ENCODE measurements at places on chromosomes 12 and 14. TPM values are rescaled to one million over a fixed set of nuclear protein-coding genes. Genes with fewer than 3 reads are reported as not detected.

RIMKLB gene
- 55.7 TPM for total RNA-seq

KIF26A gene
- total RNA-seq, result 5.9 TPM

DNA sequence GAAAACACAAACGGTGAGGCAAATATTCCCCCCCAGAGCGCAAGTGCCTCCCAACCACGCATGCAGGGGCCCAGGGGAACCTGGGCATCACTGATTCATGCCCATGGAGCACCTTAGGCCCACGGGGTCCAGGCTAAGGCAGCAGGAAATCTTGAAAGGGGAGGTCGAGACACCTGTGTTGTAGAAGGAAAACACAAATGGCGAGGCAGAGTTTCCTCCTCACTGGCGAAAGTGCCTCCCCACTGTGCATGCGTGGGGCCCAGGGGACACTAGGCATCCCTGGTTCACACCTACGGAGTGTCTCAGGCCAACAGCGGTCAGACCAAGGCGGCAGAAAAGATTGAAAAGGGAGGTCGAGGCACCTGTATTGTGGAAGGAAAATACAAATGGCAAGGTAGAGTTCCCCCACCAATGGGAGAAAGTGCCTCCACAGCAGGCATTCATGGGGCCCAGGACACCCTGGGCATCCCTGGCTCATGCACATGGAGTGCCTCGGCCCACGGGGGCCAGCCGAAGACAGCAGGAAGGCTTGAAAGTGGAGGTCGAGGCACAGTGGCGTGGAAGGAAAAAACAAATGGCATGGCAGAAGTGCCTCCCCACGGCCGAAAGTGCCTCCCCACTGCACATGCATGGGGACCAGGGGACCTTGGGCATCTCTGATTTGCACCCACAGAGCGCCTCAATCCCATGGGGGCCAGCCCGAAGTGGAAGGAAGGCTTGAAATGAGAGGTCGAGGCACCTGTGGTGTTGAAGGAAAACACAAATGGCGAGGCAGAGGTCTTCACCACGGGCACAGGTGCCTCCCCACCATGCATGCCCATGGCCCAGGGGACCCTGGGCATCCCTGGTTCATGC, 368.8 kb downstream of the ALG10 start:
- H3K4me1 ChIP-seq, result no peaks in the 10 kb centered on the region
- H3K27ac ChIP-seq, result no peak overlapping the region
- peaks cover 2% of the 10 kb centered on the region for H3K27me3 ChIP-seq
- H3K4me3 ChIP-seq, result no peak overlapping the region

DNA sequence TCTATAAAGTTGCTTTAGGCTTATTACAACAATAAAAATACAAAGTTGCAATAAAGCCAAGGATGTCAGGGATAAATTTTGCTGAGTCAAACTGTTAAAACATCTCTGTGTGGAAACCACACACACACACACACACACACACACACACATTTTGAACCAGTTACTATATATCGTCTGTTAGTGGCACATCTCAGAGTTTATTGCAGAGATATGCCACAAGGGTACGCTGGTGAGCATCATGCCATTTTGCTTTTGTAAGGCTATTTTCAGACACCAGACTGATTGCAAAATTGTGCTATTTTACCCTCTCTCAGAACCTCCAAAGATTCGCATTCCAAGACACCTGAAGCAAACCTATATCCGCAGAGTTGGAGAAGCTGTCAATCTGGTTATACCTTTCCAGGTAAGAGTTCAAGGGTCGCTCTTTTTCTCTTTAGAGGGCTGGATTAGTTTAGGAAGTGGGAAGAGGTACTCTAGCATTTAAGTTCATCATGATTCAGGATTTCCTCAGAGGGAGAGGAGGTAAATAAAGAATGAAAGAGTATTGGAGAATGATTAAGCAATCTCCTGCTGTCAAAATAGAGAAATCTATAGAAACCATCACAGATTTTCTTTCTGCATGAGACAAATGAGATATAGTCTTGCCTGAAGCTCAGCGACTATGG, 27.3 kb upstream of the CHPT1 start:
- H3K27me3 ChIP-seq, result peaks cover 3% of the 10 kb centered on the region
- no peak overlapping the region for H3K27ac ChIP-seq
- H3K4me1 ChIP-seq, result no peaks in the 10 kb centered on the region

GRCh38 chr12:93790472-93791152, 113.4 kb downstream of the CRADD start:
- DNase-seq, result no peak
- H3K4me1 ChIP-seq, result peaks cover 9% of the 10 kb centered on the region
- no peak overlapping the region for H3K4me3 ChIP-seq
- H3K27ac ChIP-seq, result no peak overlapping the region

DNA sequence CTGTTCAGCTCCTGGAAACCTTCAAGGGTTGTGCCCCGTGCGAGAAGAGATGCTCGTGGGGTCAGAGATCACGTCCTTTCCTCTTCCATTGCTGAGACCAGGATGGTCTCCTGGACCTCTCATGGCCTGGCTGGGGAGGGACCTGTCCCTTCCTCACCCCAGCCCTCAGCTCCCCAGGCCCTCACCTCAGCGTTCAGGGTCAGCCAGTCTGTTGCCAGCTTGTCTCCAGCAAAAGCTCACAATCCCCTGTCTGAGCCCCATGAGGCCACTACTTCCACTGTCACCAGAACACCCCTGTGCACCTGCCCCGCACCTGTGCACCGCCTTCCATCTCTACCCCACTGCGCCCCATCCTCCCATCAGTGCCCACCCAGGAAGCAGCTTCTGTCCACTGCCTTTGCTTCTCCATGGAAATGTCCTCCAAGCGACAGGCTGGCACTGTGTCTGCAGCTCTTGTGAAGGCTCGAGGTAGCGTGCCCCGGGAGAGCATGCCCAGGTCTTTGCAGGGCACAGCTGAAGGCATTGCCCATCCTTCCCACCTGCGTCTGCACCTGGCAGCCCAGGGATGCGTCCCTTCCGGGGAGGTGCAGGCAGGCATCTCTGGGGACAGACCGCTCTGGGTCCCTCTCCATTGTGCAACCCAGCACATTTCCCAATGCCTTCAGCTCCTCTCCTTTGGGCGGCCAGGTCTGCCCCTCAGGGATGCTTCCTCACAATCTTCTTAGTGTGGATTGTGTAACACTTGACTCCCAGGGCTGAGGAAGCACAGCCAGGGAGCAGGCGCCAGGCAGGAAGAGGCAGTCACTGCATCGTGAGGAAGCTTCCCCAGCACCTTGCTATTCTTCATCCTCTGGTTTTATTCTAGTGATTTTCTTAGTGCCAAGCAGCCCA, 179.6 kb downstream of the ADGRD1 start:
- H3K27ac ChIP-seq, result no peak overlapping the region
- no peak for DNase-seq
- no peak overlapping the region for H3K4me3 ChIP-seq
- no peaks in the 10 kb centered on the region for H3K36me3 ChIP-seq

DNA sequence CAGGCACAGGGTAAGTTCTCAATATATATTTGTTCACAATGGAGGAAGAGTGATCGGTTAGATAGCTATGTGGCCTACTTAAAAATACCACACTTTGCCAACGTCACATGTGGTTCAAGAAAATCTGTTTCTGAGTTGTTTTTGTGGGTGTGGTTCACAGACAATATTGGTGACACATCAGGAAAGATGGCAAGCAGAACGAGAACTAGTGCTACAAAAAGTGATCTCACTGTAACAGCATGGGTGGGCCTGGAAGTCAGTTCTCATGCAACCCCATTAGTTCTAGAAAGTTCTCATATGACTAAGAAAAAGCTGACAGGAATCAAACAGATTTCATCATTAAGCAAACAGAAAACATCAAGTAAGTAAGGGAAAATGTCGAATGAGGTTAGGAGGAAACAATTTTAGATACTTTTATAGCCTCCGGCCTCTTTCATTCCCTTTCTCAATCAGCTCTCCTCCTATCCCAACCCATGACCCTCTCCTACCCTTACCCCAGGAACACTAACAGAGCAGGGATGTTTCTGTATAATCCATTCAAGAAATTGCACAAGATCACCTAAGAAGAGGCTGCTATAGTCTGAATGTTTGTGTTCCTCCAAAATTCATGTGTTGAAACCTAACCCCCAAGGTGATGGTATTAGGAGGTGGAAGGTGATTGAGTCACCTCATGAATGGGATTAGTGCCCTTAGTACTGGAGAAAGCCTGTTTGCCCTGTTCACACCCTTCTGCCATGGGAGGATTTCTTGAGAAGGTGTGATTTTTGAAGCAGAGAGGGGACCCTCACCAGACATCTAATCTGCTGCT, 15.5 kb upstream of the NTN4 start:
- no peaks in the 10 kb centered on the region for H3K27me3 ChIP-seq
- peaks cover 5% of the 10 kb centered on the region for H3K36me3 ChIP-seq
- H3K27ac ChIP-seq, result no peak overlapping the region
- H3K4me3 ChIP-seq, result no peak overlapping the region

- no peak overlapping the region for H3K4me3 ChIP-seq
- DNase-seq, result no peak
- no peaks in the 10 kb centered on the region for H3K4me1 ChIP-seq
- no peaks in the 10 kb centered on the region for H3K36me3 ChIP-seq
These were observed 721.3 kb upstream of the USP15 start for GRCh38 chr12:61538951-61539350.

- no peak overlapping the region for H3K4me3 ChIP-seq
- H3K27me3 ChIP-seq, result no peaks in the 10 kb centered on the region
- no peak overlapping the region for H3K27ac ChIP-seq
- no peaks in the 10 kb centered on the region for H3K4me1 ChIP-seq
These were observed 32.8 kb upstream of the TOMM20L start for GRCh38 chr14:58362798-58363412.

DNA sequence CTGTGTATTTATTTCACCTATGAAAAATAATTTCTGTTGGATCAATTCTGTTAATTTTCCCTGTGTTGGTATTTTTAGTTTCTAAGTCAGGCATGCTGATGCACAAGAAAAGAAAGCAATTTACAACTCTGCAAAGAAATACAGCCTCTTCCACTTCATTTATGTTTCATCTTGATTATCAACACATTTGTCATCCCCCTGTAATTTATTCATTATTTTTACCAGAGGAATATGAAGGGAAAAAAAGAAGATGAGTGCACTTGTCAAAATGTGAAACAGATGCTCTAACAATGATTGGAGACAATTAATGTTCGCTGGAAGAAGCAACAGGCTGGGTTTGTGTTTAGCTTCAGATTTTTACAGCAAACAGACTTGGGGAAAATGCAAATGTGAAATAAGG, 958.5 kb upstream of the SEL1L start:
- H3K27me3 ChIP-seq, result no peaks in the 10 kb centered on the region
- H3K4me1 ChIP-seq, result peaks cover 8% of the 10 kb centered on the region
- H3K27ac ChIP-seq, result no peak overlapping the region
- H3K36me3 ChIP-seq, result no peaks in the 10 kb centered on the region
- H3K4me3 ChIP-seq, result no peak overlapping the region

DNA sequence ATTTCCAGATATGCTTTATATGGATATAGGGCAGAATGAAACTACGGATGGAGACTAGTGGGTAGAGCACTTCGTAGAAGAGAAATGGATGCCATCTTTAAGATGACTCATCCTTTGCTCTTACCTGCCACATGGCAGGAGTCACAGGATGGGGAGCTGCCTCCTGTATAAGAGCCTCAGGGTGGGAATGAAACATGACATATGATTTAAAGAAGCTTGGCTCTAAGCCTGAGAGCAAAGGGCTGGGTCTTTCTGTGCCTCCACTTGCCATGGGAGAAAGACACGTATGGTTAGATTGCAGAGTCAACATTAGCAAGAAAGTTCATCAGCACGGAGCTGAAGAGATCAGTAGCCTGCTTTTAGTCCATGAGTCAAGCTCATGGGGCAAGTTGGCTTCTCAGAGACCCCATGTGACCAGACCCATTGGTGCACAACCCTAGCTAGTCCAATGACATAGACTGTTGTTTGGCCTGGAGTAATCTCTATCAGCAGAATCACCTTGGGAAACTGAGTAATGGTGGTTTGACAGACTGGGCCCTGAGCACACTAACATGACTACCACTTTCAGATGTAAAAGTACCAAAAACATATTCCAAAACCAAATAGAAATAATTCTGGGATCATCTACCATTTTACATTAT, 38.1 kb upstream of the IL22 start:
- no peak overlapping the region for H3K27ac ChIP-seq
- H3K27me3 ChIP-seq, result no peaks in the 10 kb centered on the region
- H3K4me1 ChIP-seq, result no peaks in the 10 kb centered on the region
- DNase-seq, result no peak

DNA sequence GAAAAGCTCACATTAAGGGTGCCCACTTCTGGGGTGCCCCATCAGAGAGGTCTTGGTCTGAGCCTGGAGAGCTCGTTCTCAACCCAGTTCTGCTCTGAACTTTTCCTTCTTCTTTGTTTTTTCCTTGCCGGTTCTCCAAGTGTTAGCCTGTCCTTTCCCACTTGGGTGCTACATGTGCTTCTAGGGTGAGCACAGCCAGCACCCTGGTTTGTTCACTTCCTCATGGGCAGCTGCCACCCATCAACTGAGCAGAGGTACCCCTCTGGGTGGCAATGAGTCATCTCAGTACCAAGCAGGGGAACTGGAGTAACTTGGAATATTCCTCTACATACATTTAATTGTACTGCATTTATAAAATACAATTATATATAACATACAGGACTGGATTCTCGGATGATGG, 3.9 kb upstream of the SYNE3 start:
- no peaks in the 10 kb centered on the region for H3K36me3 ChIP-seq
- peaks cover 7% of the 10 kb centered on the region for H3K27me3 ChIP-seq
- DNase-seq, result no peak
- H3K4me3 ChIP-seq, result no peak overlapping the region
- peaks cover 25% of the 10 kb centered on the region for H3K4me1 ChIP-seq

GRCh38 chr12:114073076-114073475, 107.0 kb upstream of the RBM19 start:
- H3K4me1 ChIP-seq, result no peaks in the 10 kb centered on the region
- DNase-seq, result no peak
- peaks cover 3% of the 10 kb centered on the region for H3K36me3 ChIP-seq
- no peak overlapping the region for H3K27ac ChIP-seq
